ENCODE measurements at places on chromosomes 2 and 18.

DNA sequence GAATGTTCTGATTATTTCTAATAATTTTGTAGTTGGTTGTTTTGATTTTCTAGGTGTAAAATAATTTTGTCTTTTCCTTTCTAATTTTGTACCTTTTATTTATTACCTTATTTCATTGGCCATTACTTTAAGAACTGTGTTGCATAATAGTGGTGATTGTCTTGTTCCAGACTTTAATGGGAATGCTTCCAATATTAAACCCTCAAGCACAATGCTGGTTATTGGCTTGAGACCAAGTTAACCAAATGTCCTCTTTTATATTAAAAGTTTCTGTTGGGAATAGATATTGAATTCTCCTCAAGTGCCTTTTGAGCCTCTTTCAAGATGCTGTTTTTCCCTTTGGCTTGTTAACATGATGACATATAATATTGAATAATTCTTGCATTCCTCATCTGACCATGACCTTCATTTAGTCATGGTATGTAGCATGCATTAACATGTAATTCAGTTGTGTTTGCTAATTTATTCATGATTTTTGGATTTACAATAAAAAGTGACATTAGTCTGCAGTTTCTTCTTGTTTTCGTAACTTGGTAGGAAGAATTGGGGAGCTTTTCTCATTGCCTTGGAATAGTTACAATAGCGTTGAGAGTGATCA lies 141.7 kb downstream of the DIS3L2 start:
- DNase-seq, result peak; percentile 64

GRCh38 chr2:177332992-177333388 lies 59.6 kb upstream of the AGPS start:
- no peak for DNase-seq

DNA sequence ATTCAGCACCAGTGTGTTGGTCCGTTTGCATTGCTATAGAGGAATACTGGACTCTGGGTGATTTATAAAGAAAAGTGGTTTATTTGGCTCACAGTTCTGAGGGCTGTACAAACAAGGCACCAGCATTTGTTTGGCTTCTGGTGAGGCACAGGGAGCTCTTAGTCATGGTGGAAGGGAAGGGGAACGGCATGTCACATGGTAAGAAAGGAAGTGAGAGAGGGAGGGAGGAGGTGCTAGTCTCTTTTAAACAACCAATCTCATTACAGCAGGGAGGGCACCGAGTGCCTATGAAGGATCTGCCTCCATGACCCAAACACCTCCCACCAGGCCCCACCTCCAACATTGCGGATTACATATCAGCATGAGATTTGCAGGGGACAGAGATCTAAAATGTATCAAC lies 143.9 kb upstream of the DLX2 start:
- DNase-seq, result peak; percentile 88

- DNase-seq, result peak; percentile 38
Observed at GRCh38 chr2:23912054-23912453, 14.9 kb downstream of the ATAD2B start.

DNA sequence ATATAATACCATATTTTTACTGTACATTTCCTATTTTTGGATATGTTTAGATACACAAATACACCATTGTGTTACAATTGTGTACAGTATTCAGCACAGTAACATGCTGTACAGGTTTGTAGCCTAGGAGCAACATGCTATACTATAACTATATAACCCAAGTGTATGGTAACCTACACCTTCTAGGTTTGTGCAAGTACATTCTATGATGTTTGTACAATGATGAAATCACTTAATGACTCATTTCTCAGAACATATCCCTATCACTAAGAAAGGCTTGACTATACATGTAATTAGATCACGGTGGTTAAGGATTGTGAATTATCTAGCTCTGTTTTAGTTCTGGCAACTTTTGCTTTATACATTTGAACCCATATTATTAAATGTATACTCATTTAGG lies 31.3 kb downstream of the NPHP1 start:
- peak; percentile 85 for DNase-seq

- DNase-seq, result peak; percentile 82
Observed at GRCh38 chr2:159684796-159685195, 27.5 kb upstream of the MARCHF7 start.

- DNase-seq, result peak; percentile 81
Observed at GRCh38 chr2:150480241-150480640, 7.2 kb downstream of the RND3 start.

- no peak for DNase-seq
Observed at GRCh38 chr2:211423018-211423417, 866.6 kb downstream of the CPS1 start.

GRCh38 chr18:49189772-49190171 lies 239.0 kb upstream of the SMAD7 start:
- no peak for DNase-seq
